Activated CD4-positive, alpha-beta T cell treated with anti-CD3 and anti-CD28 coated beads for 4 hours (primary cell): ENCODE measurements at places on chromosomes 7 and 10.

DNA sequence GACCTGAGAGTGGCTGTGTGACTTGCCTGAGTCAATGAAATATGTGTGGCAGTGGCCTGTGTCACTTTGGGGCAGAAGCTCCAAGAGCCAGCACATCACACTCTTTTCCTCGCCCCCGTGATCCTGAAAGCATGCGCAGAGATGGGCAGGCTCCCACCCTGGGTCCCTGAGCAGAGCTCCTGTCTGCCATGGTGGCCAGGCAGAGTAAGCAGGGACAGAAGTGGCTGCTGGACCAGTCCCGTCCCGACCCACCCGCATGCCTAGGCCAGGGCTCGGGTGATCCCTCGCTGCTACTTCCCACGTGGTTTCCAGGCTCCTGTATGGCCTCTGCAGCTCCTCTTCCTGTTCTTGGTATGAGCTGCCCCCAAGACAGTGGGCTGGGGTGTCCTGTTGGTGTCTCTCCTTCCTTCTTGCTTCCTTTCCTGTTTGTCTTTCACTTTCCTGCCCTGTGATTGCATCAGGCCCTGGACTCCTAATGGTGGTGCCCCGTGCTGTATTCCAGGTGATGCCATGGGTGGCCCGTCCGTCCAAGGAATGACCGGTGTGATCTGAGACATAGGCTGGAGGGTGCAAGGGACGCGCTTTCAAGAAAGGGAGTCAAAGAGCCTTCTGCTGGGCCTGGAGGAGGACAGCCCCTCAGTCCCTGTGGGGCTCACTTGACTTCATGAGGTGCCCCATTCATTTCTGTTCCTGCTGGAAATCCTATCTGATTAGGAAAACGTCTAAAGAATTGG is 71.4 kb upstream of the SHH start:
- no peak for DNase-seq

- no peak for DNase-seq
Observed at GRCh38 chr10:127550861-127551260, 1.8 kb downstream of the NPS start.

GRCh38 chr10:120970595-120971529 is 119.7 kb downstream of the WDR11 start:
- DNase-seq = no peak

GRCh38 chr10:97715259-97715874 is 1.8 kb downstream of the MARVELD1 start:
- DNase-seq = no peak

DNA sequence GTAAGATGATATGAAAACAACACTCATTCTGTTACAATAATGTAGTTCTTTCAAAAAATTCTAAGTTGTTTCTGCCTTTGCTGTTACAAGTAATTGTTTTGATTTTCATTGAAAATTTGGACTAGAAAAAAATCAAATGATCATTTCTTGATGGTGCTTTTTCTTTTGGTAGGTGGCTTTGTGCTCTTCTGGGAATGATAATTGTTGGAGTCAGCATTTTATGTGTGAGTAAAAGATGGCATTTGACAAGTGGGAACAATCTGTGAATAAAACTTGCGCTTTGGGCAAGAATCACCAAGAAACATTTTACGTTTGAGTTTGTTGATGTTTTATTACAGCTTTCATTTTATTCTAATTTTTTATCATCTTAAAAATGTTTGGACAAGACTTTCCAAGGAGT is 25.9 kb downstream of the SLC18A2 start:
- DNase-seq = no peak

DNA sequence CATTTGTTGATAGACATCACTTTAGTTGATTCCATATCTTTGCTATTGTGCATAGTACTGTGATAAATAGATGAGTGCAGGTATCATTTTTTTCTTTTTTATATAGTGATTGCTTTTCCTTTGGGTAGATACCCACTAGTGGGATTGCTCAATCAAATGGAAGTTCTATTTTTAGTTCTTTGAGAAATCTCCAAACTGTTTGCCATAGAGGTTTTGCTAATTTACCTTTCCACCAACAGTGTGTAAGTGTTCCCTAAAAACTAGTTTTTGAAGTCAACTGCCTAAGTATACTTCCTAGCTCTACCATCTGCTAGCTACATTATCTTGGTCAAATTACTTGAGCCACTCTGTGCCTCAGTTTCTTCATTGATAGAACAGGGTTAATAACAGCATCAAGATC is 31.5 kb upstream of the RSBN1L start:
- no peak for DNase-seq

DNA sequence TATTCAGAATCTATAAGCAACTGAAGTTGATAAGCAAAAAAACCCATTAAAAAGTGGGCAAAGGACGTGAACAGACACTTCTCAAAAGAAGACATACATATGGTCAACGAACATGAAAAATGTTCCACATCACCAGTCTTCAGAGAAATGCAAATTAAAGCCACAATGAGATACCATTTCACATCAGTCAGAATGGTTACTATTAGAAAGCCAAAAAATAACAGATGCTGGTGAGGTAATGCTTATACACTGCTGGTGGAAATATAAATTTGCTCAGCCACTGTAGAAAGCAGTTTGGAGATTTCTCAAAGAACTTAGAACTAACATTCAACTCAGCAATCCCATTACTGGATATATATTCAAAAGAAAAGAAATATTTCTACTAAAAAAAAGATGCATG is 332.8 kb upstream of the PLXDC2 start:
- DNase-seq = no peak

DNA sequence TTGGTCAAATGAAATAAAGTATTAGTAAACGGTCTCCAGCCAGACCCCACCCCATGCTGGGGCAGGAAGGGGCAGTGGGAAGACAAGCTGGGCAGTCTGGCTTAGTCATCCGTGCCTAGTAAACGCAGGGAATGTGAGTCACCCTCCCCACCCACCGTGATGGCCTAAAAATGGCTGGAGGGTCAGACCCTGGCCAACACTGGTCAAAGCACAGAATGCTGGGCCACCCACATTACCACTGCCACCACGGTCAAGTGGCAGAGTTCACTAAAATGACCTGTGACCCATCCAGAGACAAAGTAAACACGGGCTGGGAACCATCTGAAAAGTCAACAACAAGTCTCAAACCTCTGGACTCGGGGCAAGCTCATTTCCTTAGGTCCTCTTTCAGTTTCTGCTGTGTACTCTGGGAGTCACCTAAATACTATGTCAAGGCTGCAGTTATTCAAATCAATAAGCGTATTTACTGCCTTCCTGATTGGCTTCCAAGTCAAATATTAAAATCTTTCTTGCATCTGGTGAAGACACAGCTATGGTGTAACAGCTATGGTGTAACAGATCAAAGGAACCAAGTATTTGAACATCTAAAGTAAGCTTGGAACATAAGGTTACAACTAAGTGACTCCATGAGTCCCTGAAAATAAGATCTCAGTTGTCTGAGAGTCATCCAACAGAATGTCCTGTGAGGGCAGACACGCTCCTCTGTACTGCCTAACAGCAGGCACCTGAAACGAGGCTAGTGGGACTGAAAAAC is 3.0 kb downstream of the ZFAND2A start:
- DNase-seq = no peak

DNA sequence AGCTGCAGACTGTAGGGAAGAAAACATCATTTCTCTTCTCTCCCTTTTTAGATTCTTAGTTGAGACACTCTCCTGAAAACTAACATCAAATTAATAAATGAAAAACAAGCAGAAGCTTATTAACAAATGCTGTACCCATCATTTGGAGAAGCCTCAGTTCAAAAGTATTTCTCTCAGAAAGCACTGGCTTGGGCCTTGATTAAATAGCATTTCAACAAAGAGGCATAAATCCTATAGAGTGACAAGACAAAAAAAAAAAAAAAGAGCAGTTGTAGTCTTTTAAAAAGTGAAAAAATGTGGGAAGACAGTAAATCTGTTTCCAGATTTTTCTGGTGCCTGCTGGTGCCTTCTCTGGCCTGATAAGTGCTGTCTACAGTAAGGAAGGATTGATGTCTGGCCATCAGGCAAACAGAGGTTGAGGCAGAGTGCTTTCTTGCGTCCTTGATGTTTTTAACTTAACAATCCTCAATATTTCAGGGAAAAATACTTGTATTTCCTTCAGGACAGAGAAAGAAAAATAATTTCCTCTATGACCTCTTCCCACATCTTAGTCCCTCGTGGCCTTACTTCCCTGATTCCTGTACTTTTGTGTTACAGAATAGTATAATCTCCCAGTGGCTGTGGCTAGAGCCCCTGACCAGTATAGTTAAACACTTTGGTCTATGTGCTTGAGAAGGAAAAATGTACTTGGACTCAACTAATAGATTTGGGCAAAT is 300.5 kb downstream of the HGF start:
- DNase-seq = no peak

DNA sequence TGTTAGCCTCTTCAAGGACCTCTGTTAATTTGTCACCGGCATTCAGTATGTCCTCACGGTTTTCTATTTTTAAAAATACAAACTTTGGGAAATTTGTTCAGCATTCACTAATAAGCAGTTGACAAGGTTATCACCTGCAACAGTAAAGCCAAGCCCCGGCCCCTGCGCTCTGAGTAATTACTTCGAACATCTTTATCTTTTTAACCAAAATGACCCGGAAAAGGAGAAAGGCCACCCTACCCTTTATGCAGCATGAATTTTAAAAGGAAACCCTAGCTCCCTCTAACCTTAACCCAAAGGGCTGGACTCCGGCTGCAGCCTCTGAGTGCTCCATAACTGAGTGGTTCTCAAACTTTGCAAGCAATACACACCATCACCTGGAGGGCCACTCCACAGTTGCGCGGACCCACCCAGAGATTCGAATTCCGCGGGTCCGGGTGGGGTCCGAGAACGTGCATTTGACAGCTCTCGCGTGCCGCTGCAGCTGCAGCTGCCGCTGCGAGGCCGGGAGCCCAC is 940 bp downstream of the NSMCE4A start:
- peak; percentile 10 for DNase-seq

- no peak for DNase-seq
Observed at GRCh38 chr10:121091961-121092719, 241.0 kb downstream of the WDR11 start.

GRCh38 chr10:47423476-47423875 is 39.4 kb upstream of the ZNF488 start:
- no peak for DNase-seq

DNA sequence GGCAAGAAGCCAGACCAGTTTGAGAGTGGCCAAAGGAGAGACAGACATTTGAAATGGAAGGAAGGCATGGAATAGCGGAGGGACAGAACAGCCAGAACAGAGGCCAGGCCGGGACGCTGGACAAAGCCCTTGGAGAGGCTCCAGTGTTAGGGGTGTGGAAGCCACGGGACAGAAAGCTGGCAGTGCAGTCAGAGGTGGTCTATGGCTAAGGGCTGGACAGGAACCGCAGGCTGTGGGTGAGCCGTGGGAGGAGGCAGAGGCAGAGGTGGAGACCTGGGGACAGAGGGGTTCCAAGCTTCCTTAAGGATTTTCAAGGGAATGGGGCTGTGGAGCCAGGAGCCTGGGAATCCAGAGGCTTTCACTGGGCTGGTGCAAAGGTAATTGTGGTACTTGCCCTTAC is 301.1 kb downstream of the GFRA1 start:
- no peak for DNase-seq

DNA sequence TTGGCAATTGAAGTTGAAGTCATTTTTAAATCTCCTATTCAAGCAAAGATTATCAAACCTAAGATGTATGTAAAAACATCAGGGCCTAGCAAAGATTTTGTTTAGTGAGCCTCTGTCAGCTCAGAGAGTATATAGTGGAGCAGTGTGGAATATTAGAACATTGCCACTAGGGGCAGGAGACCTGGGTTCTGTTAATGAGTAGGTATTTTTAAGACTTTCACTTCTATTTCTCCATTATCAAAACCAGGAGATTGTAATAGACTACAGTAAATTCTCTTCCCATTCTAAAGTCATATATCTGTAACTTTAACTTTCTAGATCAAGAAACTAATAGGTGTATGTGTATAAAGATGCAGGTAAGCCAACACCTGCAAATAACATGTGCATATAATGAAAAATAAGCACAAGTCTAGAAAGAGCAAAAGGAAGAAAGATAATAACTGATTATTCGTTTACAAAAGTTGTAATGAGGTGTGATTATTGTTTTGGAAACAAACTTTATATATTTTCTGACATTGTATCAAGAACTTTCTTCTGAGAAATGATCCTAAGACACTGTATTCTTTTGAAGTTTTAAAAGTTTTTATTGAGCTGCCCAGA is 64.4 kb downstream of the KCND2 start:
- DNase-seq = no peak

GRCh38 chr10:86958901-86959736 is 720 bp downstream of the SNCG start:
- DNase-seq = no peak

DNA sequence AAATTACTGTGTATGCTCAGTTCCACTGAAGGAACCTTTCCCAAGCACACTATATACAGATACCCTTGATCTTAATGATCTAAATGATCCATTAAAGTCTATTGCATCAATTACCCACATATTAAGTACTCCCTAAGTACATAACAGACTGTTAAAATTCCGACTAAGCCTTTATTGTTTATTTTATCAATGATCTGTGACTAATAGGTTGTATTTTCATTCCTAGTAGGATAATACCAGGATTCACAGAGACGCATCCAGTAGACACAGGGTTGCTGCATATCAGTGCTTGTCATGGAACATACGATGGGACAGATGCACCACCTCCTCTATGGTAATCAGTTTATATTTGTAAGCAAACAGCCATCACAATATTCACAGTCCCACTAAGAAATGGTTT is 159.6 kb upstream of the SLC26A5 start:
- no peak for DNase-seq

- no peak for DNase-seq
Observed at GRCh38 chr10:3528271-3528670, 256.7 kb downstream of the KLF6 start.
